CD8-positive, alpha-beta memory T cell (primary cell): ENCODE measurements at places on chromosomes 16 and 17.

GRCh38 chr16:2163211-2163881 lies 7.8 kb downstream of the TRAF7 start:
- H3K27ac ChIP-seq: no peak overlapping the region
- no peak overlapping the region for H3K4me3 ChIP-seq
- H3K27me3 ChIP-seq: no peaks in the 10 kb centered on the region
- no peak for DNase-seq
- no peaks in the 10 kb centered on the region for H3K36me3 ChIP-seq

DNA sequence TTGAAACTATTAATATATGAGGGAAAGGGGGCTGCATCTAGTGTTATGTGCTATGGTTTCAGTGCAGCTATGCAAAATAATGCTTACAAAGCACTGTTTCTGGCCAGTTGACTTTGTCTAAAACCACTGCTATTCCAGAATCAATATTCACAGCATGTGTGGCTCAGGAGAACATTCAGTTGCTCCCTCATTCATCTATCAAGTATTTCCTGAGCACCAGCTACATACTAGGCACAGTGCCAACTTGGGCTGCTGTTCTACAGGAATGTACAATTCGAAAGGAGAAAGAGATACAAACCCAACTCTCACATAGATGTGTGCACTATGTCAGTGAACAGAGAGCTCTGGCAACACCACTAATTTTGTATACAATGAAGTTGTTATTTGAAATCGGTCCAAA lies 183.0 kb downstream of the PHKB start:
- H3K27ac ChIP-seq: no peak overlapping the region
- DNase-seq: no peak
- H3K27me3 ChIP-seq: no peaks in the 10 kb centered on the region
- H3K36me3 ChIP-seq: no peaks in the 10 kb centered on the region
- no peak overlapping the region for H3K4me3 ChIP-seq
- no peaks in the 10 kb centered on the region for H3K4me1 ChIP-seq

GRCh38 chr17:77862890-77863813 lies 95.4 kb upstream of the TNRC6C start:
- H3K4me3 ChIP-seq: no peak overlapping the region
- no peak overlapping the region for H3K27ac ChIP-seq
- no peaks in the 10 kb centered on the region for H3K27me3 ChIP-seq
- no peaks in the 10 kb centered on the region for H3K36me3 ChIP-seq

- H3K4me1 ChIP-seq: no peaks in the 10 kb centered on the region
- no peak overlapping the region for H3K27ac ChIP-seq
- H3K36me3 ChIP-seq: no peaks in the 10 kb centered on the region
- H3K27me3 ChIP-seq: no peaks in the 10 kb centered on the region
- DNase-seq: no peak
These were observed 14.4 kb downstream of the FBF1 start for GRCh38 chr17:75926456-75926855.

DNA sequence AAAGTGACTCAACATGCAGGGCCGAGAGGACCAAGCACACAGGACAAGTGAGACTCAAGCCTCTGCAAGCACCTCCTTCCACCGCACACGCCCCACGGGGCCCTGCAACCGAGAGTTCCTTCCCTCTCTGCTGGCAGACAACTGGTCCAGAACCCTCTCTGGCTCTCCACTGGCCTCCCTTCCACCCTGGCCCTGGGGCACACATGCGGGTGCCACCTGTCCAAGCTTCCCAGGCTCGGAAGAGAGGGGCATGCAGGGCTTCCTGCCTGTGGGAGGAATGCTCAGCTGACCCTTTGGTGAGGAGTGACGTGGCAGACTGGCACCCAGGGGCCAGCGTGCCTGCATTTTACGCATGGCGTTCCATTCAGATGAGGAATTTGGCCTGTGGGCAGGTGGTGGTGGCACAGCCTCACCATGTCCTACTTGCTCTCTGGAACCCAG lies 59.8 kb downstream of the PIPOX start:
- H3K36me3 ChIP-seq: peaks cover 30% of the 10 kb centered on the region
- H3K4me3 ChIP-seq: no peak overlapping the region
- no peaks in the 10 kb centered on the region for H3K27me3 ChIP-seq
- H3K4me1 ChIP-seq: no peaks in the 10 kb centered on the region
- H3K27ac ChIP-seq: no peak overlapping the region
- DNase-seq: no peak

DNA sequence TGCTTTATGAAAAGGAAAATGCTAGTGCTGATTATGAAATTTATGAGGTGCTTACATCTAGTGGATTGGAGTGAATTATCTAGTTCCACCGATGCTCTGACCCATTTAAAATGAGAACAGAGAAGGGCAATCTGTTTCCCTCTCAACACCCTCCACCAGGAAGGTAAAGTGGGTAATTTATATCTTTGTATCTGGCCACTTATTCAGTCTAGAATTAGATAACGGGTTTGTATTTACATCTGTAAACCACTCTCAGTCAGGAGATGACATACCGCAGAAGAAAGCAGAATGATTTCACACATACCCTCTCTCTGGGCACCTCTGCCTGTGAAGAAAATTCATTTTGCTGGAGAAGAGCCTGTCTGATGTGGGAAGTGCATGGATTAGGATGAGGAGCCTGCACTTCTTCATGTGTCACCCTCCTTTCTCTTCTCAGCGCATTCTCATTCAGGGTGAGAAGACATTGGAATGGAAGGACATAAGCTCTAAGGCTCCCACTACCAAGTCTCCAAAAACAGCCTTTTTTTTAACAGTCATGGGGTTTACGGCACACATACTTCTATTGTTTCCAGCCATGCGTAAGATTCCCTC lies 646.7 kb upstream of the SALL1 start:
- H3K27ac ChIP-seq: no peak overlapping the region
- no peaks in the 10 kb centered on the region for H3K4me1 ChIP-seq
- no peak for DNase-seq

DNA sequence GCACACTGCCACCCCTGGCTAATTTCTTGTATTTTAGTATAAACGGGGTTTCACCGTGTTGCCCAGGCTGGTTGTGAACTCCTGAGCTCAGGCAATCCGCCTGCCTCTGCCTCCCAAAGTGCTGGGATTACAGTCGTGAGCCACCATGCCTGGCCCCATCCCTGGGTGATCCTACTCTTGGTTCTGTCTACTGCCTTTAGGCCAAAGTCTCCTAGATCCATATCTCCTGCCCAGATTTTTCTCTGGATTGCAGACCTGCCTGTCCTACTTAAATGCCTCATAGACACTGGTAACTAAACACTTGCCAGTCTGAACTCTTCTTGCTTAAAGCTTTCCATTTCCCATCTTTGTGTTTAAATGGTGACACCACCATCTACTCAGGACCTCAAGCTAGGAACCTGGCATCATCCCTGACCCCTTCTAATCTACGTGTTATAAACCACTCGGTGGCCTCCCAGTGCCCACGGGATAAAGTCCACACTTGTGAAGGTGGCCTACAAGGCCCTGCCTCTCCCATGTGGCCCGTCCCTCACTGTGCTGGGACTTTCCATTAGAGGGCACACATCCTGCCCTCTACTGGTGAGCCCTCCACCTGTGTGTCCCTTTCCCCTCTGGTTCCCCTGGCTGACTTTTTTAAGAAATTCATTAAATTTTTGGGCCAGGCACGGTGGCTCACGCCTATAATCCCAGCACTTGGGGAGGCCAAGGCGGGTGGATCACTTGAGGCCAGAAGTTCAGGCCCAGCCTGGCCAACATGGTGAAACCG lies 51.1 kb downstream of the USP43 start:
- H3K36me3 ChIP-seq: no peaks in the 10 kb centered on the region
- no peak overlapping the region for H3K27ac ChIP-seq
- no peak for DNase-seq
- no peak overlapping the region for H3K4me3 ChIP-seq
- no peaks in the 10 kb centered on the region for H3K27me3 ChIP-seq

GRCh38 chr17:35294756-35295155 lies 51.9 kb downstream of the SLFN5 start:
- H3K4me1 ChIP-seq: peaks cover 5% of the 10 kb centered on the region
- no peaks in the 10 kb centered on the region for H3K27me3 ChIP-seq
- H3K27ac ChIP-seq: no peak overlapping the region
- DNase-seq: no peak
- no peak overlapping the region for H3K4me3 ChIP-seq

- no peaks in the 10 kb centered on the region for H3K36me3 ChIP-seq
- H3K4me1 ChIP-seq: peaks cover 42% of the 10 kb centered on the region
- no peak for DNase-seq
- peak overlapping the region; percentile 1 for H3K27ac ChIP-seq
- no peaks in the 10 kb centered on the region for H3K27me3 ChIP-seq
- no peak overlapping the region for H3K4me3 ChIP-seq
These were observed 61.4 kb upstream of the PLCG2 start for GRCh38 chr16:81717662-81718189.

- H3K27me3 ChIP-seq: no peaks in the 10 kb centered on the region
- H3K4me1 ChIP-seq: no peaks in the 10 kb centered on the region
- H3K27ac ChIP-seq: no peak overlapping the region
- H3K4me3 ChIP-seq: no peak overlapping the region
- H3K36me3 ChIP-seq: no peaks in the 10 kb centered on the region
- DNase-seq: no peak
These were observed 15.7 kb upstream of the RNF43 start for GRCh38 chr17:58432806-58433573.

DNA sequence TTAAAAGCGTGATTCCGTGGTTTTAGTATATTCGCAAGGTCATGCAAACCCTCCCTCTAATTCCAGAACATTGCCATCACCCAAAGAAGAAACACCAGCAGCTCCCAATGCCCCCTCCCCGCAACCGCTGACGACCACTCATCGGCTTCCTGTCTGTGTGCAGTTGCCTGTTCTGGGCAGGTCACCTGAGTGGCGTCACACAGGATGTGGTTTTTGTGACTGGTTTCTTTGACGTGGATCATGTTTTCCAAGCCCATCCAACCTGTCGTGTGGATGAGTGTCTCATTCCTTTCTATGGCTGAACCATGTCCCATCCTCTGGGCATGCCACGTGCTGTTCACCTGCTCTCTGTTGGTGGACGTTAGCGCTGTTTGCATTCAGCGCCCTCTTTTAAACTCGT lies 8.2 kb upstream of the ATP2C2 start:
- peak; percentile 45 for DNase-seq
- no peaks in the 10 kb centered on the region for H3K36me3 ChIP-seq
- no peaks in the 10 kb centered on the region for H3K27me3 ChIP-seq

DNA sequence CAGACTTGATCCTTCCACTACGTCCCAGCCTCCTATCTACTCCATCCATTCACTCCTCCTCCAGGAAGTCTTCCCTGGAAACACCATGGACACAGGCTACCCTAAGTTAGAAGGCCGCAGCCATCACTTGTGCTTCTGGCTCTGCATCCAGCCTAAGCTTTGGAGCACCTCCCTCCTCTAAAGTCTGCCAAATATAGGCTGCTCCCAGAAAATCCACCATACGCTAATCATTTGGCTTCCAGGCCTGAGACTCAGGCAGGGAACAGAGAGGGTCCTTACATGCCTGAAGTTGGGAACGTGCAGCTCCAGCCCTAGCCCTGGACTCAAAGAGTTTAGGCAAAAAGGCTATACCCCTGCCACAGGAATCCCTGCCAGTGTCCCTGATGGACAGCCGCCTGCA lies 6.7 kb downstream of the PCGF2 start:
- H3K4me1 ChIP-seq: peaks cover under 1% of the 10 kb centered on the region
- peaks cover 2% of the 10 kb centered on the region for H3K27me3 ChIP-seq
- H3K27ac ChIP-seq: no peak overlapping the region
- no peaks in the 10 kb centered on the region for H3K36me3 ChIP-seq
- no peak for DNase-seq

DNA sequence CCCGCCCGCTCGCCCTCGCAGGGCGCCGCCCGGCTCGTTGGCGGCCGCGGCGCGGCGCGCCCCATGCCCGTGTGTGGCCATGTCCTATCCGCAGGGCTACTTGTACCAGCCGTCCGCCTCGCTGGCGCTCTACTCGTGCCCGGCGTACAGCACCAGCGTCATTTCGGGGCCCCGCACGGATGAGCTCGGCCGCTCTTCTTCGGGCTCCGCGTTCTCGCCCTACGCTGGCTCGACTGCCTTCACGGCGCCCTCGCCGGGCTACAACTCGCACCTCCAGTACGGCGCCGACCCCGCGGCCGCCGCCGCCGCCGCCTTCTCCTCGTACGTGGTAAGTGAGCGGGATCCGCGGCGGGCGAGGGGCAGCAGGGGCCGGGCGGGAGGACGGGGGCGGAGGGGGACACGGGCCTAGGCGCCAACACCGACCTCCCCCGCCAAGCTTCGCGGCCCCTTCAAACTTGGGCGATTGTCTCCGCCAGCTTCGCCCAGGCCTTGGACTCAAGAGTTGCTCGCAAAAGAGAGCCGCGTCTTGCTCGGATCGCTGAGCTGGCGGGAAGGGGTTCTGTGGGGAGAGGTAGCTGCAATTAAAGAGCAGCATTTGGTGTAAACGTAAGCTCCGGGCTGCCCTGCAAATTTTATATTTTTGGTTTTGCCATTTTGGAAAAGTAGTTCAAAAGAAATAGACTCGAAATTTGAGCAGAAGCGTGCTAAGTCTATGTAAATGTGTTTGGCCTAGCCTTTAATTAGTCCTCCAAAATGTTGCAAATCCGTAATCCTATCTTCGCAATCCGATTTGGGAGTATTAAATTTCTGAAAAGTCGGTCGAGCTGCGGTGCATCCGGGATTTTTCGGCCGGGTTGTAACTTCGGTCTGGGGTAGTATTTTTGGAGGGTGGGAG lies 702 bp downstream of the IRX5 start:
- peaks cover 43% of the 10 kb centered on the region for H3K27me3 ChIP-seq
- no peaks in the 10 kb centered on the region for H3K36me3 ChIP-seq
- DNase-seq: no peak
- no peak overlapping the region for H3K4me3 ChIP-seq
- no peak overlapping the region for H3K27ac ChIP-seq

GRCh38 chr17:81354252-81354953 lies 40.9 kb upstream of the BAHCC1 start:
- H3K4me3 ChIP-seq: no peak overlapping the region
- no peaks in the 10 kb centered on the region for H3K27me3 ChIP-seq
- no peaks in the 10 kb centered on the region for H3K36me3 ChIP-seq
- no peak overlapping the region for H3K27ac ChIP-seq

GRCh38 chr17:3893720-3894116 lies 865 bp upstream of the CAMKK1 start:
- no peaks in the 10 kb centered on the region for H3K27me3 ChIP-seq
- no peaks in the 10 kb centered on the region for H3K36me3 ChIP-seq
- peak overlapping the region; percentile 58 for H3K4me3 ChIP-seq
- DNase-seq: no peak
- peaks cover 20% of the 10 kb centered on the region for H3K4me1 ChIP-seq

DNA sequence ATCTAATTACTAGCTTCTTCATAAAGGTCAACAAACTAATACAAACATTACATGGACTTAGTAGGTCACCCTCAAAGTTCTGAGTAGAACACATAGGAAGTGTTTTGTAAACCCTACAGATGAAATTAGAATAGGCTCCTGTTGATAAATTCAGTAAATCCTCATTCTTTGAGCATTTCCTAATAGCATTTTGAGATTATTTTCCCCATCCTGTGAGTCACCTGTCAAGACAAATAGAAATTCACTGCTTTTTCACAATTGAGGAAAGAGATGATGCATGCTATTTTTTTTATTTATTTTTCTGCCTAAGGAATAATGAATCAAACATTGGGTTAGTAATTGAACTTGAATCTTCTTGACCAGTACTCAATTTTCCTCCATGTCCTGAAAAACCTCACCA lies 666.7 kb upstream of the GOT2 start:
- H3K4me1 ChIP-seq: no peaks in the 10 kb centered on the region
- no peak overlapping the region for H3K4me3 ChIP-seq
- no peaks in the 10 kb centered on the region for H3K27me3 ChIP-seq

GRCh38 chr16:50664270-50664669 lies 16.8 kb downstream of the SNX20 start:
- H3K4me1 ChIP-seq: peaks cover 30% of the 10 kb centered on the region
- no peak for DNase-seq
- no peaks in the 10 kb centered on the region for H3K36me3 ChIP-seq
- no peaks in the 10 kb centered on the region for H3K27me3 ChIP-seq

GRCh38 chr16:78246559-78246958 lies 147.1 kb downstream of the WWOX start:
- no peak for DNase-seq
- no peaks in the 10 kb centered on the region for H3K36me3 ChIP-seq
- H3K4me1 ChIP-seq: no peaks in the 10 kb centered on the region
- no peaks in the 10 kb centered on the region for H3K27me3 ChIP-seq
